ENCODE measurements at places on chromosomes 1 and 21.

DNA sequence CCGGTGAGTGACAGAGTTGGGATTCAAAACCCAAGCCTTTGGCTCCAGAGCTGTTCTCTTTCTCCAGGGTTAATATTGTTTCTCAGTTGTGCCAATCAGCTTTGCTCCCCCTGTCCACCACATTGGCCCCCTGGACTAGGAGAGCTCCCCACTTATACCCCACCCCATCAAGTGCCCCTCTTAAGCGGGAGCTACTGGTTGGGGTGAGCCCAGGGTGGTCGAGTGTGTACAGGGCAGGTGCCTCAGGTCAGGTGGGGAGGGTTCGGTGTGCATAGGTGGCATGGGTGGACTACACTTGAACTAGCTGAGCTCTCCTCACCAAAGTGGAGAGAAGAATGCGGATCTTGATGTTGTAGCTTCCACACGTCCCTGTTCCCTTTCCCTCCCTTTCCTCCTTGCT, 14.2 kb downstream of the KCNA2 start:
- DNase-seq: no peak

DNA sequence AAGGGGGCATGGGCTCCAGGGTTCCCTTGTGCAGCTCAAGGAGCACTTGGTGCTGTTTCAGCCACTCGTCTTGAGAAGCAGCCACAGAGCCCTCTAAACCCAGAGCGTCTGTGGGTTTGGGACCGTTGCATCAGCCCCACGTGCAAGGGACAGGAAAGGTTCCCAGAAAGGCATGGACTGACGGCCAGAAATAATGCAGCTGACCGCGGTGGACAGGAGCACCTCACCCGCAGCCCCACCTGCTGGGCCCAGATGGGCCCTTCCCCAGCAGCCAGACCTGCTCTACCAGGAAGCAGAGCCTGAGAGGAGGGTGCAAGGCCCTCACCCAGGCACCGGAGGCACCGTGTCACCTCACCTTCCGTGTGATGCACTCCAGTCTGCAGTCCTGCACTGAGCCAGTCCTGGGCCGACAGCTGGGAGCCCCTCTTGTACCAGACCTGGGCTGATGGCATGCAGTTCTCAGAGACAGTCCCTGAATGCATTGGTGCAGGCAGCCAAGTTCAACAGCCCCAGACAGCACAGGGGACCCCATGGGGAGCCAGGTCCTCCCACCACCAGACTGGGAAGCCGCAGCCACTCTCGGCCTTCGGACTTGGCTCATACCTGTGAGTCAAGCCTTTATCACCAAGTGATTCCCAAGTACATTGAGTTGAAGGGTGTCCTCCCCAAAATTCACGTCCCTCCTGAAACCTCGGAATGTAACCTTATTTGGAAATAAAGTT, 4.8 kb upstream of the TFF3 start:
- no peak for DNase-seq

DNA sequence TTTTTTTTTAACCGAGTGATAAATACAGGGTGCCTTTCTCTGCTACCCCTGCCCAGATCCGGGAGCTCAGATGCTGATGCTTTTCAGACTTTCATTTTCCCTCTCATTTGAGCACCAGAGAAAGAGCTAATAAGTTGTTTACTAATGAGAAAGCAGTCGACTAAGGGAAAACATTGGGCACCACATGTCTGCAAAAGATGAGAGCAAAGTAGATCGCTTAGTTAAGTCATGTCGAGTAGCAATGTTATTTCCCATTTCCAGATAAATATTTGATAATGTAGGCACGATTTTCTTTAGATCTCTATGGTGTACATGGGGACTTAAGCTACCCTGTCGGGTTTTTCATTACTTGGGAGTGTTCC, 1.2 kb downstream of the PKN2 start:
- no peak for DNase-seq

DNA sequence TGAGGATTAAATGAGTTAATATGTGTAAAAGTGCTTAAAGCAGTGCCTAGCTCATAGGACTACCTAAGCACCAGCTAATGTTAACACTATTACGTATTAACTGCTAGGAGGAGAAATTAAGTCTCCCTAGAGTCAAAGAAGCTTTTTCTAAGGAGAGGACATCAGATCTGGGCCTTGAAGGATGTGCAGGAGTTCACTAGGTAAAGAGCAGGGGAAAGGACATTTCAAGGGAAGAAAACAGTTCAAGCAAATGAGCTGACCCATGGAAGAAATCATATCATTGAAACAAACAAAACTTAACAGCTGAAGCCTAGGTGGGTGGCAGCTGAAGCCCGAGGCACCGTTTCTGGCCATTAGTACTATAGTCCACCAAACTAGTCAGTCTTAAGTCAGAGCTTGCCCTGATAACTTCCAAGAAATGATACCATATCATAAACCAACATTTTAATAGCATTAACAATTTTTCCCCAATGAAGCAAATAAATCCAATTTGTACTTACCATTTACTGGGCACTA, 46.7 kb downstream of the TRIT1 start:
- no peak for DNase-seq

DNA sequence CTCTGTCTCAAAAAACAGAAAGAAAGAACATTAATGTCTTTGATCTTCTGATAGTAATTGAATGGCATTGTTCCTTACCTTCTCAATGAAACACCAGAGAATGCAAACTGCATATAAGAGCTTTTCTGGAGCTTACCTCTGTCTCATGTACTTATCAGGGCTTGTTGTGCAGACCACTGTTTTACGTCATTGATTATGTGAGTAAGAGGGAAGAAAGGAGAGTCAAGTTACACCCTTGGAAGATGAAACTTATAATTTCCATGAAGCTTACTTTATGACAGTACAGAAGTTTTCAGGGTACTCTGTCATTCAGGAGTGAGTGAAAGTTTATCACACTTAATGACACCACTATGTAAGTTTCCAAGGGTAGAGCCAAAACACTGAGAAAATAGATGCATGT, 49.0 kb upstream of the MAB21L3 start:
- no peak for DNase-seq

DNA sequence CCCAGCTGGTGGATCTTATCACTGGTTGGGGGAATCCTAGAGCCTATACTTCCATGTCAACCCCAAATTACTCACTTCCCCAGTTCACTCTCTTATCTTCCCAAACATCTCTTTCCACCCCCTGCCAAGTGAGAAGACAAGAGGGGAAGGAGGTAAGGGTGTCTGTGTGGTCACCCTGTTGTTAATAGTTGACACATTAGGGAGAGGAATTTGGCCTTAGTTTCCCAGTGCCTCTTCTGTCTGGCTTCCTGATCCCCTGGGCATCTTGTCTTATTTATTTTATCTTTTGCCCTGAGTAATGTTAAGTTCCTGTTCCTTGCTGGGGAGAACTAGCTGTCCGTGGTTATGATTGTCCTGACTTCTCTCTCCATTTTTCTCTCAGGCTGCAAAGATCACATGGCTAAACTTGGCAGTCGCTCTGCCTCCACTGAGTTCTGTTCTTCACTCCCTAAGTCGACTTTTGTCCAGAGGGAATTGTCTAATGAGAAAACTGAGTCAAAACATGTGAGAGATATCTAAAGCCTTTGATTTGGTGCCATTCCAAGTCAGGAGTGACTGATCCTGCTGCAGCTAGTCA, 157.1 kb upstream of the SYT6 start:
- DNase-seq: no peak

DNA sequence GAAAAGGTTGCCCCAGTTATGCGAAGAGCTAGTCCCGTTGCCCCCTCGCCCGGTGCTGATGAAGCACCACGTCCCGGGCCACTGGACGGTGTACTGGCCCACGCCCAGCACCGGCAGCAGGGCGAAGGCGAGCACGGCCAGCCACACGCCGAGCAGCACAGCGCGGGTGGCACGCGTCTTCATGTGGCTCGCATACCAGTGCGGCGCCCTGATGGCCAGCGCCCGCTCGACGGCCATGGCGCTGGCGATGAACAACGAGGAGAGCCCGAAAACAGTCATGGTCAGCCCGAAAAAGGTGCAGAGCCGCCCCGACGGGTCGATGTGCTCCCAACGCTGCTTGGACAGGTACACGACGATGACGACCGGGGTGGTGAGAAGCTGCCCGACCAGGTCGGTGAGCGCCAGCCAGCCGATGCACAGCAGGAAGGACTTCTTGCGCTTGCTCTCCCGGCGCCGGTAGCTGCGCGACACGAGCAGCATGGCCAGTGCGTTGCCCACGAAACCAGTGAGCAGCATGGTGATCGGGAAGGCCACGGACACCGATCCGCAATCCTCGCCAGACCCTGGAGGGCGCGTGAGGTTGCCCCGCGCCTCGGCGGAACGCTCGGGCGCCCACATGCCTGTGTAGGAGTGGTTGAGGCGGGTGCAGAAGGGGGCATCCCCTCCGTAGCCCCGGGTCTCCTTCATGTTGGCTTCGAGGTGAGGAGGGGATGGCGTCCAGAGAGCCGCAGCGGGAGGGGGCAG, 553 bp downstream of the PTGER3 start:
- DNase-seq: peak; percentile 6

DNA sequence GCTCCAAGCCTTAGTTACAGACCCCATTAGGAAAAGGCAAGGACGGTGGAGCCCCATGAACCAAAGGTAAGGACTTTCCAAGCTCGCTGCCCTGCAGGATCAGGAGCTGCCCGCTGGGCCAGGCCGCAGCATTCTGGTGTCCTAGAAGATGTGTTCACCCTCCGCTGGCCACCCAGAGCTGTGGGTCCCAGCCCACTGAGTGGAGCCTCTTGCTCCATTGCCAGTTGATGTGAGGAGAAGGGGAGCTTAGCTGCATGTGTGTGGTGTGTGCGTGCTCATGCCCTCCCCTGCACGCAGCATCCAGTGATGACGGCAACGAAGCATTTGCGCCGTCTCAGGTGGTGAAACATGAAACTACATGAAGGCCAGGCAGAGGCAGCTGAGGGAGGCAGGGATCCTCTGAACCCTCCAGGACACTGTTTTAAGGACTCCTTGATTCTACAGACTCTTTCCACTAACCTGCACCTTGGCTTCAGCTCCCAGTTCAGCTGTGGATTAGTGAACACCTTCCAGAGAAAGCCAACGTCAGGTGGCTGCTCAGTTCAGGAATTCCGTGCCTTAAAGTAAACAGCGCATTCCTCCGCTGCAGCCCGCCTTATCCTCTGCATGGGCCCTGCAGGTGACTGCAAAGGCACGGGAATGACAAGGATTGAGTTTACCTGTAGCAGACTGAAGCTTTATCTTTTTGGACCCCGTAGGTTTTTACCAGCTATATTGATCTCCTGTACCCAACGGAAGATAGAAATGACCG, 48.7 kb downstream of the SMYD2 start:
- DNase-seq: no peak

- no peak for DNase-seq
Measured at GRCh38 chr1:25959611-25960010, 38.3 kb downstream of the PAFAH2 start.

DNA sequence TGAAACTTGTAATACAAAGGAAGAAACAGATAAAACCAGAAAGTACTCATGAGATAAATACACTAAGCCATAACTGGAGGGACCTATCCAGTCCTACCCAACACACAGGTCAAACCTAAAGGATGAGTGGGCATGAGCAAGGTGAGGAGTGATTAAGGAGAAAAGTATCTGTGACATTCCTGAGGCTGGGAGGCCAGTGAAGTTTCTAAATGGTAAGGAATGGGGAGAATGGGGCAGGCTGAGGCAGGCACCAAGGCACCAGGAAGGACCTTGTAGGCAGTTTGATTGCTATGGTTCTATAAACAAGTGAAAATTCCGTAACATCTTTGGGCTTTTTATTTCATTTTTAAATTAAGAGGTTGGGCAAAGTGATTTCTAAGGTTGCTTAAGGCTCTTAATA, 10.4 kb downstream of the DDX59 start:
- no peak for DNase-seq

DNA sequence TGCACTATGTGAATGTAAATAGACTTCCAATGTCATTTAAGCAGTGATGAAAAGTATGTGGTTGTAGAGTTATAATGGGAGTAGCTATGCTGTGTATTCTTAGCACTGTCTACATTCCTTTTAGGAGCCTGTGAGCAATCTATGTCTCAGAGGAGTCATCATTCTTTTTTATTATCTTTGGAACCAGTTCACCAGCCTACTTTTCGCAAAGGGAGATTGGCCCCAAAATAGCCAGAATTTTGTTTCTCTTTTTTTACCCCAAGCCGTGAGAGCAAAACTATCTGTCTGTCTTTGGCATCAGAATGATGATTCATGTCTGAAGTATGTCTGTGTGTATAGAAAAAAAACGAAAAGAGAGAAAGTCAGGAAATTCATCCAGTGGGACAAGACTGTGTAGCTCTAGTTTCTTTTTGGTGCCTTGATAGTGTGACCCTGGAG, 44.2 kb downstream of the OSBPL9 start:
- DNase-seq: no peak

DNA sequence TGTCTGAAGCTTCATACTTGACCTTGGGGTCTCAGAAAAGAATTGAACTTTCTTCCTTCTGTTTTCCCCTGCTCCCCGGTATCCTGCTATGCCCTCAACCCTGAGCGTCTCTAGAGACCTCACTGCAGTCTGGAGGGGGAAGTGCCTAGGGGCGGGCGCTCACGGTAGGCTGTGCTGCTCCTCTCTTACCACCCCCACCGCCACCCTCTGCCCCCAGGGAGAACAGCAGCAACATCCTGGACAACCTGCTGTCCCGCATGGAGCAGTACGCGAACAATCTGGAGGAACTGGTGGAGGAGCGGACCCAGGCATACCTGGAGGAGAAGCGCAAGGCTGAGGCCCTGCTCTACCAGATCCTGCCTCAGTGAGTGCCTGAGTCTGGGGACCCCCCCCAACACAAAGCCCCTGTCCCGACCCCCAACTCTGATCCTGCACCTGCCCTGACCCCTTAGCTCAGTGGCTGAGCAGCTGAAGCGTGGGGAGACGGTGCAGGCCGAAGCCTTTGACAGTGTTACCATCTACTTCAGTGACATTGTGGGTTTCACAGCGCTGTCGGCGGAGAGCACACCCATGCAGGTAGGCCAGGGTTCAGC, 10.3 kb downstream of the NPR1 start:
- no peak for DNase-seq

- no peak for DNase-seq
Measured at GRCh38 chr1:229260297-229260696, 10.6 kb upstream of the RAB4A start.

- no peak for DNase-seq
Measured at GRCh38 chr1:112956544-112957132, 642 bp upstream of the SLC16A1 start.

DNA sequence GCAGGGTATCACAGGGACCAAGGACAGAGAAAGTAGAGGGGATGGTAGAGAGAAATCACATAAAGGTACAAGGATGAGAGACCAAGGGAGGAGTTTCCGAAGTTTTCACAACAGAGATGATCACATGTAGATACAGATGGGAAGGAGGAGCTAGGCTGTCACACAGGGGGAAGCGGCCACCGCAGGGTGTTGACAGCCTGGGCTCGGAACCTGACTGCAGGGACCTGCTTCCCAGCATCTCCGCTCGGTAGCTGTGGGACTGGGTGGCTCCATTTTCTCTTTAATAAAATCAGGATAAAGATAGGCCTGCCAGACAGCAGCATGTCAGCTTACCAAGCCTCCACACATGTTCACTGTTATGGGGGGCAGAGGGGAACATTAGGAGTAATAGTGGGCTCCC, 32.3 kb downstream of the CDCA8 start:
- DNase-seq: no peak

DNA sequence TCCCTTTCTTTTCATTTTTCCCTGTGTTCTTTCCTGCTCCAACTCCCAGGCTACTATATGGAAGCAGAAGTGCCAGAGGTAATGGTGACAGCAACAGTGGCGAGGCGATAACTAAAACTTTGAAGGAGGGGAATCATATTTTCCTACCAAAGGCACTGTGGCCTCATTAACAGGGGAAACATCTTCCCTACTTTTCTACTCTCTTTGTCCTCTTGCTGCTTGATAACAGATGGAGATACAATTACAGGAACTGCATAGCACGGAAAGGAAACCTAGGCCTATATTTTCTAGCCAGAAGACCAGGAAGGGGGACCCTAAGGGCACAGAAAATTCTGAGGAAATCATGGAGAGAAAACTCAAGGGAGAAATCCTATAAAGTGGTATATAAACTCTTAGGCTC, 42.3 kb downstream of the SASS6 start:
- DNase-seq: no peak

Data from germinal center (tissue), 1 donor.